Hematopoietic multipotent progenitor cell treated with erythropoietin and hydrocortisone succinate and interleukin-3 and kit ligand, for 15 days (in vitro differentiated cells): ENCODE measurements at places on chromosomes 3 and 15.
A peak's percentile ranks its signal among the peaks of the same experiment; 100 is the strongest.

- no peak for DNase-seq
These were observed 217.0 kb upstream of the ICE2 start for GRCh38 chr15:60695713-60696522.

- no peak for DNase-seq
These were observed 92.3 kb downstream of the TMEM212 start for GRCh38 chr3:171935261-171936123.

DNA sequence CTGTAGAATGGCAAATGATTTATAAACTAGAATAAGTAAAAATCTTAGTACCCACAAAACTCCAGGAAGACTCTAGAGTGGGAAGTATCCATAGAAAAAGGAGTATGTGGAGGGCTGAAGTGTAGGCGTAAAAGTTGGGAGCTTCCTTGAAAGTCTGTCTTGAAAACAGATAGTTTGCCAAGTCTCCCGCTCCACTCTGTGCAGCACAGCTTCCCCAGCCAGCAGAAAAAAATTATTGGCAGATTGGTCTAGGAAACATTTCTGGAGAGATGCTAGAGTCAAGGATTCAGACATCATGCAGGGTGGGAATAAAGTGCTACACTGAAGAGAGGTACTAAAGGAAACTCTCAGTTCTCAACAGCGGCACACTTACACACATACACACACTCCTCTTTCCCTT, 53.4 kb upstream of the CD200R1L start:
- DNase-seq, result no peak

GRCh38 chr3:7100136-7100535, 239.2 kb downstream of the GRM7 start:
- no peak for DNase-seq

GRCh38 chr15:42890161-42890913, 30.2 kb downstream of the TTBK2 start:
- DNase-seq, result no peak

DNA sequence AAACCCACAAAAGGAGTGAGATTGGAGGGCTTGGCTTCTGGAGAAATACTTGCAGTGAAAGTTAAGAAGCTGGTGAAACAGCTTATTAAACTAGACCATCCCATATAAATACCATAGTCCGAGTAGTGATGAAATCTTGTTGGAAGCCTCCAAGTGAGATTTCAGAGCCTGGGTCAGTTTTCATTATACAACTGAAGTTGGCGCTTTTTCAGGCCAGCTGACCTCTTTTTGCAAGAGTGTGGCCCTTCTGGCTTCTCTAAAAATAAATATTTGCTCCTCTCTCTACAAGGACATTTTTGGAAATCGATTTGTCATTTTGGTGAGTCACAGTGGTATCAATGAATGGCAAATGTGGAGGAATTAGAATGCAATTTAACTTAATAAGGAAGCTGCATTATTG, 51.2 kb upstream of the THRB start:
- DNase-seq, result no peak

DNA sequence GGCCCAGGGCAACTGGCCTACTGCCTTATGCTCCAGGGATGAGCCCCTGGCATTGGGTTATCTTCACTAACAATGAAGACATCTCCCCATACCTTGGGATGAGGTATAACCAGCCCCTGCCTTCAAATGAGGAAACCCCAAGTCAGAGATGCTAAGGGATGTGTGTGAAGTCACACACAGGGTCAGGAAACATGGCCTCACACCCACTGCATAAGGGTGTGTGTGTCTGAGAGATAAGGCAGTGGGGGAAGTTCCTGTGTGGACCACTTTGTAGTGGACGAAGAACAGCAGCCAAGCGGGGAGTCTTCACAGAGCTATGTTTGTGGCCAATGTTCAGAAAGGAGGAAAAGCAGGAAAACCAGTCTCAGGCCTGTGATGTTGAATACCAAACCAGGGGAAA, 10.5 kb downstream of the ELP6 start:
- DNase-seq, result peak; percentile 54

DNA sequence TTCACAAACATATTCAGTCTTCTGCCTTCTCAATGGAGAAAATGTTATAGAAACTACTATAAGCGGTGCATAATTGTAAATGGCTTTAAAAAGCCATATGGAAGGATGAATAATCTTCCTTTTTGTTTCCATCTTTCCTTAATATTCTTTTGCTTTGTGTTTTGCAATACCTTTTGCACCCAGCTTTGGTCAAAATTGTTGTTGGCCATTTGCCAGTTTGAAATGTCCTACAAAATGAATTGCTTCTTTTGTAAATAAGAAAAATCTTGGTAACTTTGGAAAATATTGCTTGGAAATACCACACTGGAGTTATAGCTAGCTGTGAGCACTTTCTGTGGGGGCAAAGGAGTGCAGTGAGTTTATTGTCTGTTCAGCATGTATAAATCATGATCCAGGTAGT, 93.5 kb upstream of the NR2F2 start:
- DNase-seq, result no peak

DNA sequence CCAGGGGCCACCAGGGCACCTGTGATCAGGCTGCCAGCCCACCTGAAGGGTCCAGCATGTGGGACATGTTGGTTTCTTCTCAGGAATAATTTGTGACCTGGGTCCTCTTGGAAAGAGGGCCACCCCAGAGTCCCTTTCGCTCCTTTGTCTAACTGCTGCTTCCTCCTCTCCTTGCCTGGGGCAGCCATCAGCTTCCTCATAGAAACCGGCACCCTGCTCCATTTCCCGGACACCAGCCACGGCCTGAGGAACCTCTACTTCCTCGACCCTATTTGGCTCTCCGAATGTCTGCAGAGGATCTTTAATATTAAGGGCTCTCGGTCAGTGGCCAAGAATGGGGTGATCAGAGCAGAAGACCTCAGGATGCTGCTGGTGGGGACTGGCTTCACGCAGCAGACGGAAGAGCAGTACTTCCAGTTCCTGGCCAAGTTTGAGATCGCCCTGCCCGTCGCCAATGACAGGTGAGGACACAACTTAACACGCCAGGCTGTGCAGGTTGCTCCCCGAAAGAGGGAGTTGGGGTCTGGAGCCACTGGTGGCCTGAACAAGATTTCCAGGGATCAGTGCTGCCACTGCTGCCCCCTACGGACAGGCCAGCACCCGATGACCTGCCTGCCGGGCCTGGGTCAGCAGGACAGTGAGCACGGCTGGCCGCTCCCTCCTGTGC, 109.7 kb downstream of the LRRK1 start:
- no peak for DNase-seq

- DNase-seq, result no peak
These were observed 83.5 kb downstream of the MEGF11 start for GRCh38 chr15:66170042-66170441.

GRCh38 chr15:68389936-68390817, 41.8 kb downstream of the ITGA11 start:
- no peak for DNase-seq

DNA sequence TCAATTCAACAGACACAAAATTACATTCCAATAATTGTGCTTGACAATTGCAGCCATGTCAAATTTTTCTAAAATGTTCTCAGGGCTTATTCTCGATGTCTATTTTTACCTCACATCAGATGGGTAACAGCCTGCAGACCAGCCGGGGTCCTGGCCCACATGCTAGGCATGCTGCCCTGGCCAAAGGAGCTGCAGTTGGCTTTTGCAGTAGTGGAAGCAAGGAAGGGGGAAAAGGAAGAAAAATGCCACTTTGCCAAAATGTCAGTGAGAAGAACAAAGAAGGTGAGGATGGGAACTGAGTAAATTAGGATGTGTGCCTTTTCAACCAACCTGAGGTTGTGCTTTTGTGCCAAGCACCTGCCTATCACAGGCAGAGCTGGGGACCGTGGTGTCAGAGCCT, 161.0 kb downstream of the FOXB1 start:
- no peak for DNase-seq

GRCh38 chr3:99656624-99657023, 18.2 kb downstream of the COL8A1 start:
- DNase-seq, result no peak

GRCh38 chr15:63274427-63274826, 3.0 kb upstream of the APH1B start:
- DNase-seq, result no peak

- no peak for DNase-seq
These were observed 190.9 kb upstream of the CFAP20DC start for GRCh38 chr3:59240666-59241255.

DNA sequence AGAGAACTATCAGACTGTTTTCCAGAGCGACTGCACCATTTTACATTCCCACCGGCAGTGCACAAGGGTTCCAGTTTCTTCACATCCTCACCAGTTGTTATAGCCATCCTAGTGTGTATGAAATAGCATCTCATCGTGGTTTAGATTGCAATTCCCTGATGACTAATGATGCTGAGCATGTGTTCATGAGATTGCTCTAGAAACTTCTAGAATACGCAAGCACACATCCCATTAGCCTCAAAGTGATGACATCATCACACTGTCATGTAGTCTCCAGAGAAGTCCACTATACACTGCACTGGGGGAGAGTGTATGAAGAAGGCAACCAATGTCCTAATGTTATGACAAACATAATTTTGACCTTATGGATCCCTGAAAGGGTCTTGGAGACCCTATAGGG, 30.1 kb downstream of the FBLN2 start:
- no peak for DNase-seq

DNA sequence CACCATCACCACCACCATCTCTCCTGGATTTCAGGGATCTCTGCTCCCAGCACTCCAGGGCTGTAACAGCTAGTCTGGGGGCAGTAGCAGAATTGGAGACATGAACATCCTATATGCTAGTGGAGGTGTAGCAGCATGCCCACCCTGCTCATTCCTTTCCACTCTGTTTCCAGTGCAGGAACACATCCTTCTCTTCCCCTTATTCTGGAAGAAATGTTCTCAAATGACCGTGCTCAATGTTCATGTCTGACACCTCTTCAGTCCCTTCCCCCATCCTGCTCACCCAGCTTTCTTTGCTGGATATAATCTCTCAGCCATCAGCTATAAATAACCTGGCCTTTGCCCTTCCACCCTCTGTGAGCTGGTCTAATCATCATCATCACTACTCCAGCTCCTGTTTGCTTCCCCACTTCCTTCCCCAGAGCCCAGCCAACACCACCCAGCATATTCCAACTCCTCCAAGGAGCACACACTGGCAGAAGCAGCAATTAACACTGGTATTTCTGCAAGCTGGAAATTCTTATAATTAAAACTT, 31.1 kb downstream of the DCLK3 start:
- DNase-seq, result no peak

DNA sequence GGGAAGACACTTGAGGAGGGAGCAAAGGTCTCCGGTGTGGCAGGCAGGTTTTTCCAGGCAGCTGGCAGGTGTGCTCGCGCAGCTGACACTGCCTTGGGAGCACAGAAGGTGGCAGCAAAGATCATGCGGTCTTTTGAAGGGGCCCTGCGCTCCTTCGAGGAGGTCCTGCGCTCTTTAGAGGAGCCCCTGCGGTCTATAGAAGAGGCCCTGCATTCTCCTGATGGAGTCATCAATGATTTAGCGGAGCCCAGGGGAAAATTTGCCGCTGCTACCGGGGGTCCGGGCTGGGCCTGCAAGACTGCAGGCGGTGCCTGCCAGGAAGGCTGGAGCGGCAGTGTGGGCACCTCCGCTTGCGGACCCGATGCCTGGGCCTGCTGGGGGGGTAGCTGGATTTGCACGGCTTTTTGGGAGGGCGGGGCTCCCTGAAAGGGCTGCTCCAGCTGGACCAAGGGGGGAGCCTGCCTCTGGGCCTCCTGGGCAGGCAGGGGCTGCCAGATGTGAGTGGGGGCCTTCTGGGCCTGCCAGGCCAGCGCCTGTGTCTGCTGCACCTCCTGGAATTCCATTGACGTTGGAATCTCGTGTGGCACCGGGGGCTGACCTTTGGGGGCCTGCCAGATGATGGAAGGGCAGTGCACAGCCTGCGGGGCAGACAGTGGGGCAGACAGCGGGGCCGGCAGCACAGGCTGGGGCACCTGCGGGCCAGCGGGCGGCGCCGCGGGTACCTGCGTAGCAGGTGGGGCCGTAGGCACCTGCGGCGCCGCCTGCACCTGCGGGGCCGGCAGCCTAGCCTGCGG, 2.1 kb downstream of the MAGEL2 start:
- no peak for DNase-seq

DNA sequence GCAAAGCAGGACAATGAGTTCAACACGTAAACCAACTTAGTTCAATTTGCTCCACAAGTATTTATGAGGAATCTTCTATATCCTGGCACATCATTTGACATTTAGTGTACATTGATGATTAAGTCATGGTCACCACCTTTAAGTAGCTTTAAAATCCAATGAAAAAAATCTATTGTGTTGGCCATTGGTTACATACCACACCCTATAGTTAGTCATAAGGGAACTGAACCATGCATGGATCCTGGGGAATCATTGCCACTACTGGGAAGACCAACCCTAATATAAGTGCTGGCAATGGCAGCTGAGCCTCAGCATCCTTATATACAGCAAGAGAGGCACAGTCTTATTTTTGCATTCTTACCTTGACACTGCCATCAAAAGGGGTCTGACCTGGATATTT, 502.5 kb downstream of the MECOM start:
- DNase-seq, result no peak

DNA sequence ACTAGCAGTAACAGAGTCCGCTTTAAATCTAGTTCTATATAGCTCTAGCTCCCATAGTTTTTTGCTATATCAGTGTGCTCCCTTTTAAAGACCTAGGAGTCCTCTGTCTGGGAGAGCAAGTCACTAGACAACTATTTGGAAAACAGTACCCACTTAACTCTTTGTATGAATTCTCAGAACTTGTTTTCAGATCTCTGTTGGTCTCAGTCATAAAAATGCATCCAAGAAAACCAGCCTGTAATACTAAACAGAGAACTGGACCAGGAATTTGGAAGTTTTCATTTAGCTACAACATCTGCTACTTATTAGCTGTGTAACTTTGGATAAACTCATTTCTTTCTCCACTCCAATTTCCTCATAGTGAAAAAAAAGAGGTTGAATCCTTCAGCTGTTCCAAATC, 56.9 kb upstream of the C3orf49 start:
- no peak for DNase-seq

DNA sequence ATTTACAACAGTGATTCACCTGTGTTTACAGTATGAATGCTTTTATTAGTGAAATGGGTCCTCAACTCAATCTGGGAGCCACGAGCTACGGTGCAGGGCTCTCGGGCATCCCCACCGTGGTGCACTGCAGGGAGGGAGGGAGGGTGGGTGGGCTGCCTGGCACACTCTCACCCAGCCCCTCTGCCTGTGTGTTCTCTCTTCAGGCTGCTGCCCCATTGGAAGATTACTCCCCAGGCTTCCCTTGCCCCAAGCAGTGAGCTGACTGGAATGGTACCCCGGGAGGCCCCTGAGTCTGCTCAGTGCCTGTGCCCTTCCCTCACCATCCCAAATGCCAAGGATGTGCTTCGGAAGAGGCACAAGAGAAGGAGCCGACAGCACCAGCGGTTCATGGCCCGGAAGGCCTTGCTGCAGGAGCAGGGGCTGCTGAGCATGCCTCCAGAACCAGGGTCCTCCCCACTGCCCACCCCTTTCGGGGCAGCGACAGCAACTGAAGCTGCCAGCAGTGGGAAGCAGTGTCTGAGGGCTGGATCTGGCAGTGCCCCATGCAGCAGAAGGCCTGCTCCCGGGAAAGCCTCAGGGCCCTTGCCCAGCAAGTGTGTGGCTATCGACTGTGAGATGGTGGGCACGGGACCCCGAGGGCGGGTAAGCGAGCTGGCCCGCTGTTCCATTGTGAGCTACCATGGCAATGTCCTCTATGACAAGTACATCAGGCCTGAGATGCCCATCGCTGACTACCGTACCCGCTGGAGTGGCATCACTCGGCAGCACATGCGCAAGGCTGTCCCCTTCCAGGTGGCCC, 5.0 kb downstream of the AEN start:
- DNase-seq, result no peak

- no peak for DNase-seq
These were observed 141.3 kb downstream of the ADAM10 start for GRCh38 chr15:58608129-58608590.
